Testis (tissue), 5 donors: ENCODE measurements at places on chromosomes 7 and 10. TPM values are rescaled to one million over a fixed set of nuclear protein-coding genes. Genes with fewer than 3 reads are reported as not detected.

The COL17A1 gene
- 7.1 TPM for total RNA-seq

The CTAGE6 gene
- 12.2 TPM for total RNA-seq

The GIMAP5 gene
- 10.6 TPM for total RNA-seq

DNA sequence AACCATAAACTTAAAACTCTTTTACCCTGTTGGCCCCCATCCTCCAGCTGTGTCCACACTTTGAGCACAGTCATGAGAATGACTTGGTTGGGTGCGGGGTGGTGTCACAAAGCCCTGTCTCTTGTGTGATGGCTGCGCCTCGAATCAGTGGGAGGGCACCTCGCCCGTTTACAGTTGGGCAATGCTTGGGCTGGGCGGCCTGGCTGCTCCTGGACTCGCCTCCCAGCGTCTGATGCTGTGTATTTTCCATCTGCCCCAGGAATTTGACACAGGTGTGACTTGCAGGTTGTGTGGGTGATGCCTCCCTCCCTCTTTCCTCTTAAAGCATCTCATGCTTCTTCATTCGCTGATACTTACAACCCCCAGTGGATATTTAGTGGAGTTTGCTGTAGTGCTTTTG, 33.7 kb downstream of the CHST12 start:
- no peaks in the 10 kb centered on the region for H3K27me3 ChIP-seq
- no peak overlapping the region for H3K27ac ChIP-seq
- H3K4me1 ChIP-seq = peaks cover 21% of the 10 kb centered on the region

- no peaks in the 10 kb centered on the region for H3K36me3 ChIP-seq
- peak overlapping the region; percentile 100 for H3K27ac ChIP-seq
- no peaks in the 10 kb centered on the region for H3K27me3 ChIP-seq
Observed at GRCh38 chr10:104122225-104123107, 495 bp downstream of the SFR1 start.

DNA sequence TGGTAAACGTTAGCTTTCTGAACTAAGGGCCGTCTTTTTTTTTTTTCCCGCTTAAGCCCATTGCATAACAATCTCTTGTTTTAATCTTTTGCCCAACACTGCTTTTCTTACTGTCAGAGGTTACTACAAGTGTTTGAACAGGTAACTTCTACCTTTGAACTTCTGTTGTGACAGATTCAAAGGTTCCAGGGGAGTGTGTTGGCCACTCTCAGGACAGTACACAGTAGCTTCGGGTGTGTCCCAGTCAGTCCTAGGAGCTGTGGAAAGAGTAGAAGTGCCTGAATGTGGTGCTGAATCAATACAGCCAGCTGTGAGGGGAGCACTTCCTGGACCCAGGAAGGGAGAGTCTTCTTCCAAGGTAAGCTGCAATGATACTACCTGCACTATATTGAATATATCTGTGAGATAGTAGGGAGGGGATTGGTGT, at the start of gene ACSL5:
Gene ACSL5, plus strand, starts transcription at position 205 of the 427 bp plus-strand sequence. CDS start 20,831 bp downstream, outside the sequence.
- H3K4me1 ChIP-seq = no peaks in the 10 kb centered on the region
- H3K27me3 ChIP-seq = no peaks in the 10 kb centered on the region
- H3K36me3 ChIP-seq = no peaks in the 10 kb centered on the region

DNA sequence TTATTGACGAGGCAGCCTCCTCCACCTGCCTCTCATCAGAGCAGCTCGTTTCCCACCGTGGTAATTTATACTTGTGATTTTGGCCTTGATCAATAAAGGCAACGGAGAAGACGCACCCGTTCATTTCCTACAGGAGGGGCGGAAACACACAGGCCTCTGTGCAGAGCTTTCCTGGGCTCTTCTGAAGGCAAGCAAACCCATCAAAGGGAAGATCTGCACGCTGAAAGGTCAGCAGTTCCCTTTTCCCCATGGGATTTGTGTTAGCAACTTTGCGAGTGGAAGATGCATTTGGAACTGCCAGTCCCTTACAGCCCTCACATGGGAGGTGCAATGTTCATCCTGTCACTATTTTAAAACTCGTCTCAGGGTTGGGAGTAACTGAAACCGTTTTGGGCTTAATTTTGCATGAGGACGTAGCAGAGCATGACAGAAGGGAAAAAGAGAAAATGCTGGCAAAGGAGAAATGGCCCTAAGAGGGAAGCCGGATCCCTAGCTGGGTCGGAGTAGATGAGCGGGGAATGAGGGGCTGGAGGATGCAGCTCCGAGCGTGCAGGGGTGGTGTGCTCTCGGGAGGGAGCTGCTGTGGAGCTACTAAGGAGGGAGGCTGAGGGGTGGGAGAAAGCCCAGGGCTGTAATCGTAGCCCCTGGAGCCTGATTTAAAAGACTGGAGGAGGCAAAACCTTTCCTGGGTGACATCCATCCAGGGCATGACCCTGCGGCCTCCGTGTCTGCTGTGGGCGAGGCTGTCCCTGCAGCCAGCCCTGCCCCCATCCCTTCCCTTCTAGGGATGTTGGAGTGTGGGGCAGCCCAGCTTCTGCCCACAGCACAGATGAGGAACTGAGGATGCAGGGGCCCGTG, 111.1 kb upstream of the FAM20C start:
- H3K4me3 ChIP-seq = no peak overlapping the region
- DNase-seq = peak; percentile 6
- H3K27ac ChIP-seq = no peak overlapping the region
- no peaks in the 10 kb centered on the region for H3K36me3 ChIP-seq
- no peaks in the 10 kb centered on the region for H3K4me1 ChIP-seq
- H3K27me3 ChIP-seq = no peaks in the 10 kb centered on the region

GRCh38 chr7:1090686-1091643, 3.1 kb downstream of the GPER1 start:
- no peak overlapping the region for H3K27ac ChIP-seq
- H3K36me3 ChIP-seq = no peaks in the 10 kb centered on the region
- H3K27me3 ChIP-seq = no peaks in the 10 kb centered on the region
- H3K4me3 ChIP-seq = no peak overlapping the region
- H3K4me1 ChIP-seq = peaks cover 18% of the 10 kb centered on the region

GRCh38 chr7:141920281-141920680, 4.1 kb downstream of the OR9A4 start:
- H3K27me3 ChIP-seq = no peaks in the 10 kb centered on the region
- DNase-seq = no peak
- H3K27ac ChIP-seq = no peak overlapping the region
- H3K36me3 ChIP-seq = no peaks in the 10 kb centered on the region
- no peaks in the 10 kb centered on the region for H3K4me1 ChIP-seq
- no peak overlapping the region for H3K4me3 ChIP-seq

DNA sequence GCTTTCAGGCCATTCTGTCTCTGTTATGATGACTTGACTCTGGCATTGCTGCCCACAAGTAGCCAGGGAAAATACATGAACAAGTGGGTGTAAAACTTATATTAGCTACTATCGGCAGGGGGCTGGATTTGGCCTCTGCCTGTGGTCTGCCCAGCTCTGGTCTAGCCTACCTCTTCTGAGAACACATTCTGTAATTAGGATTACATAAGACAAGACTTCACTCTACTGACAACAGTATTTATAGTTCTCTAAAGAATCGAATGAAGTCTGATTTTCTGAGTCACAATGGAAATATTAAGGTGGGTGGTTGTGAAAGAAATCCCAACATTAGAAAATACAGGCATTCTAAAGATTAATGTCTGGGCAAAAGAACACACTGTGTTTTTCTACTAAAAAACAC, 55.5 kb downstream of the DLD start:
- H3K4me3 ChIP-seq = no peak overlapping the region
- no peaks in the 10 kb centered on the region for H3K36me3 ChIP-seq
- no peak for DNase-seq
- H3K27me3 ChIP-seq = no peaks in the 10 kb centered on the region

GRCh38 chr10:124253006-124253405, 159.6 kb upstream of the CHST15 start:
- no peaks in the 10 kb centered on the region for H3K27me3 ChIP-seq
- no peak for DNase-seq
- H3K4me3 ChIP-seq = no peak overlapping the region
- no peaks in the 10 kb centered on the region for H3K36me3 ChIP-seq
- H3K27ac ChIP-seq = no peak overlapping the region

DNA sequence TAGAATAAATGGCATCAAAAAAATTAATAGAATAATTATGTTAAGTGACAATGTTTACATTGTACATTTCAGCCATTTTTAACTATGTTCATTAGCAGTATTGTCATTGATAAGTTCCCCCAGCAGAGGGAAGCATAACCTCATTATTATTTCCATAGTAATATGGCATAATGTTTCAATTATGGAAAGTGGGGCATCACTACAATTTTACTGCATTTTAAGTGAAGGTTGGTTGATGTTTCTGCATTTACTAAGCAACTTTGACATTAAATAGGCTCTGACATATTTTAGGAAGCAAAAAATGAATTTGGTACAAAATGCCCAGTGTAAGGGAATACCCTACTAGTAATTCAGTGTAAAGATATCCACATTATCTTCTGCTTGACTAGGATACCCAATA, 218.3 kb downstream of the SEMA3A start:
- no peaks in the 10 kb centered on the region for H3K27me3 ChIP-seq
- H3K4me3 ChIP-seq = no peak overlapping the region
- H3K36me3 ChIP-seq = no peaks in the 10 kb centered on the region
- H3K4me1 ChIP-seq = no peaks in the 10 kb centered on the region
- DNase-seq = no peak

- H3K4me1 ChIP-seq = no peaks in the 10 kb centered on the region
- DNase-seq = no peak
- H3K36me3 ChIP-seq = no peaks in the 10 kb centered on the region
Observed at GRCh38 chr7:30116771-30117170, 18.0 kb upstream of the MTURN start.

DNA sequence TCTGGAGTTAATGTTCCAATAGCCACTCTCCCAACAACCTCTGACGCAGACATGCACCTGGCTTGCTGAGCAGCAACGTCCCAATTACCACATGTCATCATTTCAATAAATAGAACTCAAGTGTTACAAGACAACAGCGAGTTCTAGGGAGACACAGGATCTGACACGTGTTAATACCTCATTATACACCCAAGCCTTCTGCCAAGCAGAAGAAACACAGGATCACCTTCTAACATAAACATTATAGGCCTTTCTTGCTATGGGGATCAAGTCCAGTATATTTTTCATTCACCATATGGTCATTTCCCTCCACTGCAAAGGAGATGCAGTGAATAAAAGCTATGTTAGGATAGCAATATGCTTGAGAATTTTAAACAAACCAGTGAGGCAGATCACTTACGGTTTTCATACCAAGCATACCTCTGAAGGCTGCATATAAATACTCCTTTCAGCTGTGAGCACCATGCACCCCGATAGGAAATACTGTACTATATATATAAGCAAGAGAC, 74.2 kb downstream of the JAZF1 start:
- peaks cover 56% of the 10 kb centered on the region for H3K4me1 ChIP-seq
- H3K27me3 ChIP-seq = no peaks in the 10 kb centered on the region
- no peak overlapping the region for H3K4me3 ChIP-seq
- no peaks in the 10 kb centered on the region for H3K36me3 ChIP-seq
- peak overlapping the region; percentile 81 for H3K27ac ChIP-seq

GRCh38 chr10:11387044-11387443, 224.4 kb downstream of the USP6NL start:
- DNase-seq = no peak
- H3K36me3 ChIP-seq = no peaks in the 10 kb centered on the region
- no peaks in the 10 kb centered on the region for H3K4me1 ChIP-seq
- H3K27ac ChIP-seq = no peak overlapping the region
- no peaks in the 10 kb centered on the region for H3K27me3 ChIP-seq
- H3K4me3 ChIP-seq = no peak overlapping the region

DNA sequence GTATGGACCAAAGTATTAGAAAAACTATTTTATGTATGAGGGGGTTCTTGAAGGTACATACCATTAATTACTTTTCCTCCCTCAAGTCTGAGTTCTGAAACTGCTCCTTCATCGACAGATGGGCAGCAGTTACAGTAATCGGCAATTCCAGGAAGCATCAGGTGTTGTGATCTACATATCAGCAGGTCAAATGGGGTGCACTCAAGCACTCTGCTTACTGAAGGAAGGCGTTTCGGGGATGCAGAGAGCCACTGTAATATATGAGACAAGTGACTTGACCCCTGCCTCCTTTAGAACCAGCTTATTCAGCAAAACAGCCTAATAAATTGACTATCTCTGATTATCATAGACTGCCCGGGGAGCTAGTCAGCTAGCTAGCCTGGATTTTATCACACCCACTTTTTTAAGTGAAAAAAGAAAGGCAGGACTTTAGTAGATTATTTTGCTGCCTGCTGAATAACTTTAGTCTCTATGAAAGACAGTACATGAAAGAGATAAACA, 4.2 kb downstream of the SMNDC1 start:
- H3K36me3 ChIP-seq = no peaks in the 10 kb centered on the region
- no peak for DNase-seq
- H3K4me3 ChIP-seq = no peak overlapping the region
- H3K27me3 ChIP-seq = no peaks in the 10 kb centered on the region
- no peak overlapping the region for H3K27ac ChIP-seq
- peaks cover 11% of the 10 kb centered on the region for H3K4me1 ChIP-seq

DNA sequence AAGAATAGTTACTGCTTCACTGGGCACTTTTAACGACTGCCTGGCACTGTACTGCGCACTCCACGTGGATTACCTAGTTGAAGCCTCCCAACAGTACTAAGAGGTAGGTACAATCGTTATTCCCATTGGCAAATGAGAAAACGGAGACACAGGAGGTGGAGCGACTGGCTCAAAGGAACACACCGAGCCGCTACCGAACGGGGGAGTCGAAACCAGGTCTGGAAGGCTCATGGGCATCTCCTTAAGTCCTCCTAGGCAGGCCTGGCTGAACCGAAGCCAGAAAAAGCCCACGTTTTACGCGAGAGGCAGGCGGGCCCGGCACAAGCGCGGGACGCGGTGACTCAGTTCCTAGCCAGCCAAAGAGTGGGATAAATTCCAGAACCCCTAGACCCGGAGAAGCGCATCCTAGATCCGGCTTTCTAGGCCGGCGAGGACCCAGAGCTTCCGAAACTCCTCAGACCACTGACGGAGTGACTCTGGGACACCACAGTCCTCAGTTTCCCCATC, 472 bp downstream of the PDAP1 start:
- peaks cover 20% of the 10 kb centered on the region for H3K4me1 ChIP-seq
- H3K36me3 ChIP-seq = no peaks in the 10 kb centered on the region
- peak overlapping the region; percentile 97 for H3K27ac ChIP-seq
- peak overlapping the region; percentile 100 for H3K4me3 ChIP-seq
- no peaks in the 10 kb centered on the region for H3K27me3 ChIP-seq
